Muscle of leg (tissue), 16 donors: ENCODE measurements at places on chromosomes 16 and 17. TPM values are rescaled to one million over a fixed set of nuclear protein-coding genes. Genes with fewer than 3 reads are reported as not detected.

GRCh38 chr16:66133643-66134338 is 232.7 kb upstream of the CDH5 start:
- H3K4me3 ChIP-seq, result no peak overlapping the region
- peaks cover 6% of the 10 kb centered on the region for H3K27me3 ChIP-seq
- no peak for DNase-seq
- no peaks in the 10 kb centered on the region for H3K36me3 ChIP-seq

DNA sequence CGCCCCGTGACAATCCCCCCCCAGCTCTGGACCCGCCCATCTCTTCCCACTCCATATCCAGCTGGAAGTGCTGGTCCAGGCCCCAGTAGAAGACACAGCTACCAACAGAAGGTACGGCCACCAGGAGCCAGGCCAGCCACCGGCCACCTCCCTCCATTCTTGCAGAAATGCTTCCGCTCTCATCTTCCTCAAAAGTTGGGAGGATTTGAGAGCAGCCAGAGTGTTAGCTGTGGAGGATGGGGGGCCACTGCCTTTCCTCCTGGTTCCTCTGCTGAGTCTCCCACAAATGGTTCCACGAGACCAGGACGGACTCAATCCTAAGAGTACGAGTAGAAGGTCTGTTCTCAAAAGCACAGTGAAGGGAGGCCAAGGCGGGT is 78.3 kb downstream of the GAS7 start:
- H3K4me1 ChIP-seq, result peaks cover 76% of the 10 kb centered on the region
- peak overlapping the region; percentile 35 for H3K27ac ChIP-seq
- H3K27me3 ChIP-seq, result no peaks in the 10 kb centered on the region
- H3K4me3 ChIP-seq, result no peak overlapping the region

DNA sequence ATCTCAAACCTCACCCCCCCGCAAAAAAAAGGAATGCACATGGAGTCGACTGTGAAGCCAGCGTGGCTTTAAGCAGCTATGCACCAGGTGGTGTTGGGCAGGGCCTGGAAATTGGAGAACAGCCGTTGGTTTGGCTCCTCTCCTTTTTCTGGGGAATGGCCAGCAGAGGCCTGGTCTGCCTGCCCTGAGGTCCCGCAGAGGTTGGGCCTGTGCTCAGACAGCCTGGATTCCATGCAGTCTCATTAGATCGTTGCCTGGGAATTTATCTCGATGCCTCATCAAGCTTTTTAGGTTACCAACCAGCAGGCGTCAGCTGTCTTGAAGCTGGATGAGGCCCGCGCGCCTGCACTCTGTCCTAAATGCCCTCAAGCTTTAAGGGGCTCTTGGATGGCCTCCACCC is 9.8 kb downstream of the SLC12A3 start:
- no peaks in the 10 kb centered on the region for H3K27me3 ChIP-seq
- no peaks in the 10 kb centered on the region for H3K36me3 ChIP-seq
- peak overlapping the region; percentile 51 for H3K27ac ChIP-seq
- no peak overlapping the region for H3K4me3 ChIP-seq
- peaks cover 24% of the 10 kb centered on the region for H3K4me1 ChIP-seq

DNA sequence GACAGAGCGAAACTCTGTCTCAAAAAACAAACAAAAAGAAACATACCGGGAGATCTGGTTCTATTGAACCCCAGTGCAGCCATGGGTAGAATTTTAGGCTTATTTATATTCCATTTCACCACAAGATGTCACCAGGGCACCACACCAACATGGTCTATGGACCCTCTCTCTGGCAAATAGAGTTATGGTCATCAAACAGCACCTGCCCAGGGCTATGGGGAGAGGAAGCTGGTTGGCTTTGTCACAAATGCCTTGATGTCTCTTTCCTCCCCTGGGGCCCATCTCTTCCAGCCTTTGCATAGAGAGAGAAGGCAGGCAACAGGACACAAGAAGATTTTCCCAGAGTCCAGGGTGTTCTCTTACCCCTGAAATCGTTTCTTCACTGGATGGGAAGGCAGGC is 128.4 kb downstream of the WWOX start:
- H3K27ac ChIP-seq, result no peak overlapping the region
- H3K4me1 ChIP-seq, result no peaks in the 10 kb centered on the region
- no peaks in the 10 kb centered on the region for H3K27me3 ChIP-seq
- DNase-seq, result peak; percentile 49
- H3K4me3 ChIP-seq, result no peak overlapping the region

- no peak for DNase-seq
- peak overlapping the region; percentile 92 for H3K4me3 ChIP-seq
- no peaks in the 10 kb centered on the region for H3K27me3 ChIP-seq
- H3K4me1 ChIP-seq, result peaks cover 6% of the 10 kb centered on the region
Measured at GRCh38 chr17:29930409-29931010, 482 bp upstream of the SSH2 start.

DNA sequence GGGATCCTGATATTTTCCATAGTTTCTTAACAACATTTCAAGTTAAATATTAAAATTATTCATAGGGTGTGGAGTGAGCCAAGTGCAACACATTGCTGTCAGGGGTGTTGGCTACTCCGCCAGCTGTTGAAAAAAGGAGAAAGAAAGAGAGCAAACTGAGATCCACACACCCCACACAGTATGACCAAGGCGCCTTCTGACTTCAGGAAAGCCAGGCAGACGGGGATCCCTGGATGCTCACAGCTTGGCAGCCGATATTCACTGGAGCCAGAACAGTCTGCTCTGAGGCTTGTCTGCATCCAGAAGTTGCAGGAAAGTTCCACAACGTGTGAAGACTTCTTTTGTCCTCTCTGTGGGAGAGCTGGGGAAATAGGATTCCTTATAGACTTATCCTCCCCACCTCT is 9.3 kb downstream of the CHD9NB start:
- no peaks in the 10 kb centered on the region for H3K27me3 ChIP-seq
- no peaks in the 10 kb centered on the region for H3K36me3 ChIP-seq
- peak overlapping the region; percentile 27 for H3K4me3 ChIP-seq
- peaks cover 36% of the 10 kb centered on the region for H3K4me1 ChIP-seq
- H3K27ac ChIP-seq, result peak overlapping the region; percentile 94

- H3K27me3 ChIP-seq, result peaks cover 2% of the 10 kb centered on the region
- no peak overlapping the region for H3K4me3 ChIP-seq
- no peaks in the 10 kb centered on the region for H3K36me3 ChIP-seq
- DNase-seq, result no peak
- H3K4me1 ChIP-seq, result no peaks in the 10 kb centered on the region
- H3K27ac ChIP-seq, result no peak overlapping the region
Measured at GRCh38 chr16:31265329-31266245, 5.8 kb downstream of the ITGAM start.

DNA sequence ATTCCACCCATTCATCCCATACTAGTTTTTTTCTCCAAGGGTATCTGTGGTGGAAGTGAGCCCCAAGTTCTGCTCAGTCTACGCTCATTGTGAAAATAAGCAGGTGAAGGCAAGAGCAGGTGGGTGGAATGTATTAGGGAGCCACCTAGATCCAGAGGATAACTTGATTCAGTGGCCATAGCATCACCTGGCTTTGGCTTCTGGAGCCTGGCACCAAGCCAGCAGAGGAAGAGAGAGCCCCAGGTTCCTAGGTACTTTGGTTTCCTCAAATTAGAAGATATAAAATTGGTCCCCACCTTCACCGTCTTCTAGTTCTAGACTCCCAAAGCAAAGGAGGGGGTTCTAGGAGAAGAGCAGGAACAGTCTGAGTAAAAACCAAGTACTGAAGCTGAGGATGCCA is 4.1 kb downstream of the FXR2 start:
- peaks cover 14% of the 10 kb centered on the region for H3K4me1 ChIP-seq
- H3K27ac ChIP-seq, result no peak overlapping the region
- H3K36me3 ChIP-seq, result peaks cover 30% of the 10 kb centered on the region
- no peaks in the 10 kb centered on the region for H3K27me3 ChIP-seq
- no peak for DNase-seq

CACNG3 gene
- not detected for total RNA-seq

MT1F gene
- total RNA-seq, result not detected
